ENCODE measurements at places on chromosomes 1 and 21.

- DNase-seq, result no peak
Observed at GRCh38 chr1:244672946-244673682, 20.2 kb downstream of the DESI2 start.

DNA sequence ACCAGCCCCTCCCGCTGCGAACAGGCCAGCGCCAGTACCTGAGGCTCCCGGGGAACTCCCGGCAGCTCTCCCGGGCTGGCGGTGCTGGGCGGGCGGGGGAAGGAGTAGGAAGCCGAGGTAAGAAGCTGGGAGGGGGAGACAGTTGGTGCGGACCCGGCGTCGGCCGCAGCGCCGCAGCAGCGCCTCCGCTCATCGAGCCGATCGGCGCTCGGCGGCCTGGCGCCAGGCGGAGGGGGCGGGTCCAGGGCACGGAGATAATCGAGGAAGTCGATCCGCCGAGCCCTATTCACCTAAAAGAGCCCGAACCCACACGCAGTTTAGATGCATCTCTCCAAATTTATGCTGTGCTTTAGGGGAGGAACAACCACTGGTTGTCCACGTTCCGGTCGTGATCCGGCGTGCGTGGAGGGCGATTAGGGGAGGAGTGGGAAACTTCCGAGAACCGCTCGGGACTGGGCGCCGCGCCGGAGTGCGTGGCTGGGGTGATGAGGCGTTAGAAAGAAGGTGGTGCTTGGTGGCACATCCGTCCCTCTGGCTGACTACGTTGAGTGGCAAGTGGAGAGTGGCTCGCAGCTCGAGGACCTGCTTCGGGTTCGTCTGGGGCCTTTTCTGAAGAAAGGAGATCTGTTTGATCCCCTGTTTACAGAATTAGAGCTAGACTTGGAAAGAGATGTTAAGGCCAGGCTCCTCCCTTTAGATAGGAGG, at the start of gene VAMP4:
Gene VAMP4 (minus strand): TSS at position 194 of the 705 bp plus-strand sequence. CDS start 3,651 bp downstream, outside the sequence.
- peak; percentile 91 for DNase-seq

DNA sequence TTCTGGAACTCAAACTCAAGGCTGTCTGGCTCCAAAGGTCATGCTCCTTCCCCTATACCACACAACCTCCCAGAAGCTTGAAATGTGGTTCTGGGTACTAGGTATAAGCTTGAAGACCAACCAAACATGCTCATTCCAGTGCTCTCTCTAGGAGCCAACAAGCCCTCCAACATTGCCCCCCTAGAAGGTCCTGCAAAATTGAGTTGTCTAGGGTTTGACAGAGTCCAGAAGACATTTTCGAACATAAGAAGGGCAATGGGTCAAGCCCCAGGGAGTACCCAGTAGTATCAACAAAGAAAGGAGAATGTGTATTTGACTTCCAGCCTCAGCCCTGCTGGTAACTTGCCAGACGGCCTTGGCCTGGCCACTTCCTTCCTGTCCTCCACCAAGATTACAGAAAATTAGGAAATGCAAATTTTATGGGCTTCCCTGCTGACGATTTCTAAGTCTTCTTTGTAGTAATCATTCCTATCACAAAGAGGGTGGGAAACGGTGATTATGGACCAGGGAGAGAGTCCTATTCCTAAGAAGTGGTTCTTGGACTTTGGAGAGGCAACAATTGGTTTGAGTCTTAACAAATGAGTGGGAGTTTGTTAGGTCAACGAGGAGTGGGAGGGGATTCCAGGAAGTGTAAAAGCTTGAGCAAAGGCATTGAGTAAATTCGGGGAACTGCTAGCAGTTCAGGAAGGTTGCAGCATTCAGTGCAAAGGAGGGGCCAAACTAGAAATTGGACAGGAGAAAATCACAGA, 18.7 kb upstream of the SLAMF1 start:
- no peak for DNase-seq

DNA sequence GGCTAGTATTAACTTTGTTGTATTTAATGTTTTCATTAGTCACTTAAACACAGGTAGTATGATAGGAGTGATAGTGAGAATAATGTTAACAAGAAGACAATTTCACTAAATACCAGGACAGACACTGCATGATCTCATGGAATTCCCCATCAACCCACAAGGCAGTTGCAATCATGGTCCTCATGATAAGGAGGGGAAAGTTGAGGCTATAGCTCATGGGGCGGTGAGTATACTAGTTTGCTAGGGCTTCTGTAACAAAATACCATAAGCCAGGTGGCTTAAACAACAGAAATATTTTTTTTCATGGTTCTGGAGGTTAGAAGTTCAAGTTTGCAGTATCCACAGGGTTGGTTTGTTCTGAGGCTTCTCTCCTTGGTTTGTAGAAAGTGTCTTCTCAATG, 115.8 kb downstream of the DSCAM start:
- DNase-seq, result no peak

GRCh38 chr1:36906555-36906954, 127.8 kb downstream of the GRIK3 start:
- no peak for DNase-seq

DNA sequence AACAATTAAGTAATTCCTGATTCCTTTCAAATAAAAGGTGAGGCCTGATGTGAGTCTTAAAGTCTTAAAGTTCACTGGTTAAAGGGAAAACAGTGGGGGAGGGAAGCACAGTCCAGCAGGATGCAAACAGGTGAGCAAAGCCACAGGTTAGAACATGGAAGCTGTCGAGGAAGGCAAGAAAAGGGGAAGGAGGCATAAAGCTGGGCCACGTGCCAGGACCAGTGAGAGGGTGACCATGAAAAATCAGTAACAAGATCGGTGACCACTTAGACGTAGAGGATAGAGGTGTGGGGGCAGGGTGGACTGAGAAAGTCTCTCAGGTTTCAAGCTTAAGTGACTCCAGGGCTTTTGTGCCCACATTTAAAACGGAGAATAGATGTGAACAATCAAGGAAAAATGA, 231.3 kb downstream of the SETD4 start:
- no peak for DNase-seq

- no peak for DNase-seq
Observed at GRCh38 chr1:209030454-209031167, 552.9 kb upstream of the CAMK1G start.

- DNase-seq, result no peak
Observed at GRCh38 chr1:195941314-195941713, 666.9 kb downstream of the KCNT2 start.

- DNase-seq, result peak; percentile 67
Observed at GRCh38 chr21:31173881-31174555, 135.7 kb upstream of the KRTAP19-8 start.

DNA sequence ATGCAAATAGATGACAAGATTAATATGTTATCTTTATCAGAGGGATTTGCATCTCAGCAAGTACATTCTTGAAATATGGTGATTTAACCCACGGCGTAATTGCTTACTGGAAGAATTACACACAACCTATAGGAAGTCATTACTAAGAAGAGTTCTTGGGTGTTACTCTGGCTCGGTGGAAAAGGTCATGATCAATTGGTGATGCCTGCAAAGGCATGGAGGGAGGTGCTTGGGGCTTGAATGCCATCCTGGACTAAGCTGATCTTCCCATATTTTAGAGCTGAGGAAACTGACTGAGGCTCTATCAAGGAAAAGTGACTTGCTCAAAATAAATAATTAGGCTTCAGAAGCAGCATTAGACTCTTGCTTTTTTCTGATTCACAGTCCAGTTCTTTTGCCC, 137.5 kb upstream of the JUN start:
- no peak for DNase-seq

DNA sequence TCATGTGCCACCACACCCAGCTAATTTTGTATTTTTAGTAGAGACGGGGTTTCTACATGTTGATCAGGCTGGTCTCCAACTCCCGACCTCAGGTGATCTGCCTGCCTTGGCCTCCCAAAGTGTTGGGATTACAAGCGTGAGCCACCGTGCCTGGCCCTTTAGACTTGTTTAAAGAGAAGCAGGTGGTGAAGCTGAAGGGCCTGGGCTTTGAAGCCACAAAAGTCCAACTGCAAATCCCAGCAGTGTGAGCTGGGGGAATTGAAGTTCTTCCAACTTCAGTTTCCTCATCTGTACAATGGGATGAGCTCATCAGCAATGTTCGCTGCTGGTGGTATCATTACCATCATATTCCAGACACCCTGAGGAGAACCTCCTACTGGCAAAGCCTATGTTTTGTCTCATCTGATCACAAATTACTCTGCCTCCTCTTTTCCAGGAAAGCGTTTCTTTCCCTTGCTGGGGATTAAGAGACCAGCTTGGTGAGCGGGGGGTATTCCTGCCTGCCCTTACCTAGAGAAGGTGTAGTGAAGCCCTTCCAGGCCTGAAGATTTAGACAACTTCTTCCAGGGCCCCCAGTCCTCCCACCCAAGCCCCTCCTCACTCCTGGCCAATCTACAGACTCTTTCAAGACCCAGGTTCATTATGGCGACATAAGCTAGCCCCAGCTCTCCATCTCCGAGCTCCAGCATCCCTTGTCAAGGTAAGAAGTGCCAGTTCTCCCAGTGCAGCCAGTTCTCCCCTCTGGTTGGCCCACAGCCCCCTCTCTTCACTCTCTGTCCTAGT, 2.4 kb upstream of the SHISA4 start:
- no peak for DNase-seq

GRCh38 chr1:196355206-196355786, 252.9 kb downstream of the KCNT2 start:
- DNase-seq, result no peak

DNA sequence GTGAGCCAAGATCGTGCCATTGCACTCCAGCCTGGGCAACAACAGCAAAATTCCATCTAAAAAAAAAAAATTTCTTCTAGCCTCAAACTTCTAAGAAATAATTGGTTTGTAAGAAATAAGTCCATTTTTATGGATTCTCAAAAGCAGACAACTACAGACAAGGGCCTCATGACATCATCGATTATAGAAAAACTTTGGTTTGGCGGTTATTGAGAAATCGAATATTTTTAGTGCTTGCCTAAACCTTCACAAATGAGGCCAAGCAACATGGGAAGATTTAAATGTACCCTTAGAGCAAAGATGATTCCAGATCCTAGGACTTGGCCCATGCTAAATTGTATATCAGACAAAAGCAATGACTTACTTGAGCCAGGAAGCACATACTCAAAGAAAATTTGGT, 27.8 kb upstream of the MX1 start:
- DNase-seq, result no peak
